ENCODE measurements at places on chromosomes 6 and 20.

DNA sequence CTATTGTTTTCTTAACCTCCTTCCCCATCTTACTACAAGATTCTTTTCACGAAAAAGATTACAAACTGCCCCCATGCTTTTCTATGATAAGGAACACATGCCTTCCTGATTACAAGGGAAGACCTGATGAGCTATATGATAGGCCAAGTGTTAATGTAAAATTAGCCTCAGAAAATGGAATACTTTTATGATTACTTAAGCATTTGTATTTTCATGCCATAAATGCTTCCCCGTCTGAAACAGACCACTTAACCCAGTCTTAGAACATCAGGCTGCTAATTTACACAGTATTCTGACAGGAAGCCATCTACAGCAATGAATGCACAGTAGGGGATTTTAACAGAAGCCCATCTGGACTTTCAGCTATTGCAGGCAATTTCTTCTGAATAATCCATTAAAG lies 274.9 kb downstream of the HAO1 start:
- no peak for DNase-seq

GRCh38 chr6:43944908-43945767 lies 175.1 kb downstream of the VEGFA start:
- DNase-seq, result no peak

GRCh38 chr20:63940071-63940471 lies 16.1 kb downstream of the UCKL1 start:
- DNase-seq, result no peak

- no peak for DNase-seq
Measured at GRCh38 chr20:13101706-13102105, 92.9 kb downstream of the SPTLC3 start.

GRCh38 chr20:11230999-11231398 lies 557.2 kb upstream of the JAG1 start:
- no peak for DNase-seq

DNA sequence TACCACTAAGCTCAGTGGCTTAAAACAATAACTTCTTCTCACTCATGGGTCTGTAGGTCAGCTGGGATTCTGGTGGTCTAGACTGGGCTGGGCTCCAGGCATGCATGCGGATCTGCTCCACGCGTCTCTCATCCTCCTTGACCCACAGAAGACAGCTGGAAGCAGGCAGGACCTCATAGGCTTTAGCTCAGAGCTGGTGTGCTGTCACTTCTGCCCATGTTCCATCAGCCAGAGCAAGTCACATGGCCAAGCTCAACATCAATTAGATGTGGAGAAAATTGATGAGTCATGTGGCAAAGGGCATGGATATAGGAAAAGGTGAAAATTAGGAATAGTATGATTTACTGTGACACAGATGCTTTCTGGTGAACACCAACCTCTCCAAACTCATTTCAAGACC lies 57.4 kb upstream of the PSMF1 start:
- DNase-seq, result no peak

Data from stimulated activated naive CD4-positive, alpha-beta T cell treated with Interleukin-2 at 50 U/mL for 16 hours (primary cell).